ENCODE measurements at places on chromosomes 4 and X. TPM values are rescaled to one million over a fixed set of nuclear protein-coding genes. Genes with fewer than 3 reads are reported as not detected.

- DNase-seq: no peak
These were observed 66.8 kb downstream of the NSD2 start for GRCh38 chr4:1938027-1938426.

- DNase-seq: no peak
These were observed 92.0 kb upstream of the STS start for GRCh38 chrX:7055386-7056137.

DNA sequence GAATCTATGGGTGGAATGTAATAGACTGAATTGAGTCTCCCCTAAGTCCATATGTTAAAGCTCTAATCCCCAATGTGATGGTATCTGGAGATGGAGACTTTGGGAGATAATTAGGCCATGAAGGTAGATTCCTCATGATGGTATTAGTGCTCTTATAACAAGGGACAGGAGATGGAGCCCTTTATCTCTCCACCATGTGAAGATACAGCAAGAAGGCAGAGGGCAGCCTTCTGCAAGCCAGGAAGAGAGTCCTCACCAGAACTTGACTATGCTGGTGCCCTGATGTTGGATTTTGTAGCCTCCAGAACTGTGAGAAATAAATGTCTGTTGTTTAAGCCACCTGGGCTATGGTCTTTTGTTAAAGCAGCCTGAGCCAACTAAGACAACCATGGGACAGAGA lies 76.4 kb upstream of the F8A3 start:
- no peak for DNase-seq

Gene HOPX
- total RNA-seq: 0.63 TPM

Gene OCIAD2
- 2.1 TPM for total RNA-seq

Gene SLITRK2
- 2.7 TPM for total RNA-seq

Gene KLKB1
- total RNA-seq: 3.7 TPM

Measured in tibial nerve (tissue), 4 donors.